Hepatocyte (in vitro differentiated cells): ENCODE measurements at places on chromosomes 2 and 18. TPM values are rescaled to one million over a fixed set of nuclear protein-coding genes. Genes with fewer than 3 reads are reported as not detected.

Gene FAM237A
- polyA plus RNA-seq, result not detected in 2 replicates

Gene LRP2
- 8.1 and 9.7 TPM in 2 replicates for polyA plus RNA-seq

Gene GALNT14
- polyA plus RNA-seq, result 2.9 and 10.4 TPM in 2 replicates

Gene ZNF516
- 18.2 and 22.7 TPM in 2 replicates for polyA plus RNA-seq

Gene ERICH2
- 1.9 and 3.1 TPM in 2 replicates for polyA plus RNA-seq

Gene NR4A2
- polyA plus RNA-seq, result 4.5 and 5.8 TPM in 2 replicates

Gene ACAA2
- 165 and 189 TPM in 2 replicates for polyA plus RNA-seq

Gene MTERF4
- polyA plus RNA-seq, result 17.4 and 20.3 TPM in 2 replicates

Gene CD207
- 0.29 TPM in 1 of 2 replicates, not detected in the other for polyA plus RNA-seq

Gene ICA1L
- polyA plus RNA-seq, result 5.1 and 7.3 TPM in 2 replicates
